NCI-H2081 treated with DMSO at 0.1 percent for 48 hours (cell line): ENCODE measurements at places on chromosomes 12 and 14.

GRCh38 chr12:39028382-39028781 lies 123.0 kb upstream of the CPNE8 start:
- no peak for DNase-seq

DNA sequence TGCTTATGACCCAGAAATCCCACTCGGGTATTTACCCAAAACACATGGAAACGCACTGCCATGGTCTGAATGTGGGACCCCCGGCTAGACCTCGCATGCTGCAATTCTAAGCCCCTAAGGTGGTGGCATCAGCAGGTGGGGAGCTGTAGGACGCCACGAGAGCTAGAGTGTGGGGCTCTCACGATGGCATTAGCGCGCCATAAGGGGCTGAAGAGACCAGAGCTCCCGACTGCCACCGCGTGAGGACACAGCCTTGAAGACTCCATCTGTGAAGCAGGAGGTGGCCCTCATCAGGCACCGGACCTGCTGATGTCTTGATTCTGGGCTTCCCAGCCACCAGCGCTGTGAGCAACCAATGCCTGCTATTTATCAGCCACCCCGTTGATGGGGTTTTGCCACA lies 40.3 kb downstream of the RIMBP2 start:
- DNase-seq: no peak

- no peak for DNase-seq
Observed at GRCh38 chr12:21788089-21788983, 13.8 kb upstream of the KCNJ8 start.

DNA sequence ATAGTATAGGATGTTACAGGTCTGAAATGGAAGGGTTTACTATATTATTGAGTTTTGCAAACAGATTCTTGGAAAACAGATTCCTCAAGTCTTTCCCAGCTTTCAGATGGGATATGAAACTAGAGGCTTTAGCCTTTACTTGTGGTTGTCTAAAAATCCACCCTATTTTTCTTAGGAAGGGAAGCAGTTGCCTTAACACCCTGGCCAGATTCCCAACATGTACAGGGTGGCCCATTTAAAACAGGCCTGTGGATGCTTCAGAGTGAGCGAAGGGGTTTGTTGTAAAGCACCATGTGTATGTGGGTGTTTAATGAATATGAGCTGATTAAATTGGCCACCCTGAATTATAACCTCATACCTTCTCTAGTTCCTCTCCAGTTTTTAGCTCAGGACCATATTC lies 415.9 kb downstream of the ZFP36L1 start:
- no peak for DNase-seq

DNA sequence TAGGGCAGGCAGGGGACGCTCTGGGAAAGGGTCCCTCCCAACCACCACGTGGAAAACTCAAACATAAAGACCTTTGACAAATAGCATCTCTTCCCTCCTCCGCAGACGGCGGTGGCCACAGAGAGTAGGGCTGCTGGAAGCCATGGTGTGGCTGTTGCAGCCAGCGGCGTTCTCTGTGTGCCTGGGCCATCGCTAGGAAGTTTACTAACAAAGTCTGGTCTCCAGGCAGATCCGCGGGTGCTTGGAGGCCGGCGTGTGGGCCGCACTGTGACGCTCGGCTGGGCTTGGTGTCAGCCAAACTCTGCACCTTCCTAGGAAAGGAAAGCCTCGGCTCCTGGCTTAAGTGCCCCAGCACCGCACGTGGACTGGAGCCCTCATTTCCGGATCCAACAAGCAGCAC lies 65.6 kb downstream of the CCDC88C start:
- DNase-seq: no peak

DNA sequence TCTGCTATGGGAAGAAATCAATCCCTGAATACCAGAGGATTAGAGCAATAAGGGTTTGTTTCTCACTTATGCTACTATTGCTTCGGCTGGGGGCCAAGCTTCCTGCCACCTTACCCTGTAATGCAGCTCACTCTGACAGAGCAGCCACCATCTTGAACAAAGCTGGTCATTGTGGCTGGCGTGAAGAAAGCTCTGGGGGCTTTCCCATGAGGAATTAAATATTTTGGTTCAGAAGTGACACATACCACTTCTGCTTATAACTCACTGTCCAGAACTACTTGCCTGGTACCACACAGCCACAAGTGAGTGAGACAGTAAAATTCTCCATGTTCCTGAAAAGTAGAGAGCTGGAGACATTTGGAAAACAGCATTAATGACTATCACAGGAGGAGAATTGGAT lies 82.6 kb downstream of the GALNT8 start:
- DNase-seq: no peak

DNA sequence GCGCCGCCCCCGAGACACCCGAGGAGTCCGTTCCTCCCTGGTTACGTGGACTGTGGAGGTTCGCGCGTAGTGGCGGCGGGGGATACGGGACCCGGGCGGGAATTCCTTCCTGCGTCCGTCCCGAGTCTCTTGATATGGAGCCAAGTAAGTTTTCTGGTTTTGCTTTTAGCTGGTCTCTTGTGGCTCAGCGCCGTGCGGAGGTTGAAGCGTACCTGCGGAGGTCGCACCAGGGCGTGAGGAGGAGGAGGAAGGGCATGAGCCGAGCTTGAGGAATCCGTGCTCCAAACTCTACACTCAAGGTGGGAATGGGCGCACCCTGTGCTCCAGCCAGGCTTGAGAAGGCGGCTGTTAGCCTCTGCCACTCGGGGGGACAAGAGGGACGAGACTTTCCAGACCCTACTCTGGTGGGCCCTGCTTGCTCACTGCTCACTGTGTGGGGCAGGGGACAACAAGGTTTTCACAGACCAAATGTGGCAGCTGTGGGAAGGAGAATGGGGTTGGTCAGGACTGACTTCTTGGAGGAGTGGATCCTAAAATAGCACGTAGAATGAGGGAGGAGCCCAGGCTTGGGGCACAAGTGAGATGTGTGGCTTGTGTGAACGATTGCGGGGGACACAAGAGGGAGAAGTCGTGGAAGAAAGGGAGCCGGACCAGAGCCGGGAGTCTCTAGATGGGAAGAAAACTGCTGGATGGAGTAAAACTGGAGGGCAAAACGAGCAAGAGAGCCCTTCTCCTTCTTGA lies 577 bp downstream of the ATG101 start:
- DNase-seq: no peak

DNA sequence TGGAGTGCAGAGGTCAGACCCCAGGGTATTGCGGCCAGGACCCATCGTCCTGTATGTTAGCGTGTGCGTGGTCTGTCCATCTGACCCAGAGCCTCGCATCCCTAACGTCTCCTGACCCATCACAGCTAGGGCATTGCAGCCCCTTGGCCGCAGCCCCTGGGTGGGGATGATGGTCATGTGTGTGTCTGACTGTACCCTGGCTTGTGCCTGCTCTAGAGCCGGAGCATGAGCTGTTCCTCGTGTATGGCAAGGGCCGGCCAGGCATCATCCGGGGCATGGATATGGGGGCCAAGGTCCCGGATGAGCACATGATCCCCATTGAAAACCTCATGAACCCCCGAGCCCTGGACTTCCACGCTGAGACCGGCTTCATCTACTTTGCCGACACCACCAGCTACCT lies 10.8 kb upstream of the LRP1-AS start:
- no peak for DNase-seq

GRCh38 chr14:89767861-89768268 lies 186.7 kb downstream of the EFCAB11 start:
- no peak for DNase-seq

DNA sequence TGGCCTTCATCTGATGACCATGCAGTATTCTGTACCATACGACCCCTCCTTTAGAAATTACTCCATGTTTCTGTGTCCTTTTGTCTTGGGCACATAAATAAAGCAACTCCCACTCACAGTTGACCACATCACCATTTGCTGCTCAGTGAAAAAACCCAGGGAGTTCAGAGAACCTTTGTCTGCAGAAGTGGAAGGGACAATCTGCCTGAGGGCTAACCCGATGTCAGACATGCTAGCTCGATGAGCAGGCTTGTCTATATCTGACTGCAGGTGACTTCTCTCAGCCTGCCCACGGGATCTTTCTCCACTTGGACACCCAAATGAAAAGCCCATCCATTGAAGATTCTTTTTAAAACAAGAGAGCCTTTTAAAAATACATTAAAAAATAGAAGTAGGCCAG lies 45.7 kb upstream of the GRIP1 start:
- no peak for DNase-seq

GRCh38 chr12:99455350-99456035 lies 192.1 kb upstream of the GARIN6 start:
- no peak for DNase-seq

GRCh38 chr14:34180869-34181268 lies 230.0 kb upstream of the EGLN3 start:
- DNase-seq: no peak

GRCh38 chr14:95055318-95055717 lies 102.0 kb downstream of the DICER1 start:
- no peak for DNase-seq

- DNase-seq: no peak
Observed at GRCh38 chr14:42149609-42150261, 543.1 kb downstream of the LRFN5 start.

DNA sequence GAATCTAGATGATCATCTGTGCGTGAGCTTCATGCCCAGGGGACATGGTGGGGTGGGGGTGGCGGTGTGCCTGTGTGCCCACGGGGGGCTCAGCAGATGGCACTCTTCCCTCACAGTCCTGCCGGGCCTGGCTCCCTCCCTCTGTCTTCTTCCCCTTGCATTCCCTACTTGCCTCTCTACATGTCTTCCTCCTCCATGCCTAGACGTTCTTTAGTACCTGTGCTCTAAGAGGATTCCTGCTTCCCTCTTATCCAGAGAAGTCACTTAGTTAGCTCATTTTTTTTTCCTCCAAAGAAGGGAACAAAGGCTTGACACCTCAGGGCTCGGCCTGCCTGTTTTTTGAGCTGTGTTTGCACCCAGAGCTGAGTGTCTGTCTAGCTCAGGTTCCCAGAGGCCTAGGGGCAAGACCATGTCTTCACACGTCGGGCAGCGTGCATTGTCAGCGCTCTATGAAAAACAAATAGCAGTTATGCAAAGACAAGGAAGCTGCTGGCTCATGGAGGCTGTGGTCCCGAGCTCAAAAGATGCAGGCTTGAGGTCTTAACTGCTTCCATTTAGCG lies 48.8 kb downstream of the NINJ2 start:
- no peak for DNase-seq

DNA sequence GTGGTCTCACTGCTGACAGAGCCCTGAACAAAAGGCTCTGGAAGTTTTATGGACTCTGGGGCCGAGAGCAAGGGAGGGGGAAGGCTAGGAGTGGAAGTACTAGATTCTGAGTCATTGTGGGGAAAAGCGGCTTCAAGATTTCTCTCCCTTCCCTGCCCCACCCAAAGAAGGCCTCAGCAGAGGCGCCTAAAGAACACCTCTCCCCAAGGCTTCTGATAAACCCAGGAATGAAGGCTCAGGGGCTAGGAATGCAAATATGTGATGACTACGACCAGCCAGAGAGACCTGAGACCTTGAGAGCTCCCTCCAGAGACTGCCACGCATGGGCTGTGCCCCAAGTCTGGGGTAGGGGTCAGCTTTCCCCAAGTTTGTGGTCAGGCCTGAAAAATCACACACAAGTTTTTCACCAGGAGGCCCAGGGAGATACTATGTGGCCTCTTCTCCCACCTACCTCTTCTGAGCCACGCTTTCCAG lies 130.7 kb upstream of the HIF1A start:
- no peak for DNase-seq

DNA sequence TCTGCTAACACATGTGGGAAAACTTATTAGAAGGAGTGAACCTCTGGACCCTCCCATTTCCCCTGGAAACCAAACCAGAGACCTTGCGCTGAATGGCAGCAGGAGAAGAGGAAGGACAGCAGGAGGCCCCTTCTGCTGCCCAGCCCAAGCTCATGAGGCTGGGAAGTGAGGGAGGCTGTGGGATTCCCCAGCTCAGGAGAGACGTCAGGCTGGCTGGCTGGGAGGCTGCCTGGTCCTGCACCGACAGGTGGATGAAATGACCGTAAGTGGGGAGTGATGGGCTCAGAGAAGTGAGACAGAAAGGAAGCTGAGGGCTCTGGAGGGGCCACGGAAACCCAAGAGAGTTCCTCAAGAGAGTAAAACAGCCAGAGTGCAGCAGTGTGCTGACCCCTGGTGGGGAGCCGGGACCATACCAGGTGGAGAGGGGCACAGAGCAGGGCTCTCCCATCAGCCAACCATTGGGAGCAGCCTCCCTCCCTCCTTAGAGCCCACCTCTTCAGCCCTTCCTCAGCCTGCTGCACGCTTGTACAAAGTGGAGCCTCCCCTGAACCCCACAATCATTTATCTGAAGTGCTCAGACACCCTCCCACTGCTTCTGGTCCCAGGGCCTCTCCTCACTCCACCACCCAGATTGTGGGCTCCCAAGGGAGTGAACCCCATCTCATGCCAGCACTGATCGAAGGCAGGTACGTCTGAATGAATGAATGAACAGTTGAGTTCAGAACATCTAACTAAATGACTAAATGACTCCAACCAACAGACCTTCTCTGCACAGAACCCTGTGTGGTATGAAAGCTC lies 14.0 kb downstream of the TAMALIN start:
- DNase-seq: peak; percentile 25

- no peak for DNase-seq
Observed at GRCh38 chr12:130665753-130666152, 50.3 kb downstream of the RIMBP2 start.

DNA sequence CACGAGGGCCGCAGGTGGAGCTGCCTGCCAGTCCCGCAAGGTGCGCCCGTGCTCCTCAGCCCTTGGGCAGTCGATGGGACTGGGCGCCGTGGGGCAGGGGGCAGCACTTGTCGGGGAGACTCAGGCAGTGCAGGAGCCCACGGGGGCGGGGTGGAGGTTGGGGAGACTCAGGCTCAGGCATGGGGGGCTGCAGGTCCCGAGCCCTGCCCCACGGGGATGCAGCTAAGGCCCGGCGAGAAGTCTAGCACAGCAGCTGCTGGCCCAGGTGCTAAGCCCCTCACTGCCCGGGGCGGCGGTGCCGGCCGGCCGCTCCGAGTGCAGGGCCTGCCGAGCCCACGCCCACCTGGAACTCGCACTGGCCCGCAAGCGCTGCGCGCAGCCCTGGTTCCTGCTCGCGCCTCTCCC lies 39.2 kb upstream of the P2RX7 start:
- DNase-seq: no peak

GRCh38 chr12:40153432-40153831 lies 47.6 kb upstream of the SLC2A13 start:
- no peak for DNase-seq

GRCh38 chr14:23550812-23551265 lies 726 bp downstream of the ZFHX2 start:
- no peak for DNase-seq

DNA sequence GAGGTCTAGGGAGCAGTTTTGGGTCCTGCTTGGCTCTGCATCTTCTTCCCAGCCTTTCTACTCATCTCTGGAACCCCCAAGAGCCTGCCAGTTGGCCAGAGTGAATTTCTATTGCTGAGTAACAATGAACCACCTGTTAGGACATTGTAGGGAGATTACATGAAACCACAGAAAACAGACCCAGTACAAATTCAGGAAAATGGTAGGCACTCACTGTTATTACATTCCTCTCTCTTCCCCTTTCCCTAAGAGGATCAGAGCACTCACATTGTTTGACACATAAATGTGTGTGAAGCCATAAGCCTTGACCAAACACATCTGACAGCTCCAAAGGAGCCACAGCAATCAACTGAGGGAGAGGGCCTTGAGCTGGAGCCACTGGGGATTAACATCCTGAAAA lies 216.1 kb downstream of the TMEM132D start:
- no peak for DNase-seq
